ENCODE measurements at places on chromosomes 16 and 17.

GRCh38 chr17:74525781-74526288 lies 5.4 kb downstream of the CD300LB start:
- no peak for DNase-seq

GRCh38 chr17:8552577-8553320 lies 77.8 kb downstream of the MYH10 start:
- no peak for DNase-seq

DNA sequence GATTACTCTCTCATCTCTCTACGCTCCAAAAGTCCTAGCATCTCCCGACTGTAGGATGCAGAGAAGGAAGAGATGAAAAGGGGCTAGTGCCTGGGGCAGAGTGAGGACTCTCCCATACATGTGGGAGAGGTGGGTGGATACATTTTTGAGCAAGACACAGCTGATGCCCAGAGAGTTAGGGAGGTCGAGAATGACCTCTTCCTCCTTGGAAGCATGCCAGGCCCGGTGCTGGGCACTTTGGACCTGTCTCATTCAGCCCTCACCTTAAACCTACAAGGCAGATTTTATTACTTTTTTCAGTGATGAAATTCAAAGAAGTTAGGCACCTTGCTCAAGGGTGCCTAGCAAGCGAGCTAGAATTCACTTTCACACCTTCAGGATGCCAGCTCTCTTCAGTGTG lies 38.2 kb downstream of the WSCD1 start:
- no peak for DNase-seq

DNA sequence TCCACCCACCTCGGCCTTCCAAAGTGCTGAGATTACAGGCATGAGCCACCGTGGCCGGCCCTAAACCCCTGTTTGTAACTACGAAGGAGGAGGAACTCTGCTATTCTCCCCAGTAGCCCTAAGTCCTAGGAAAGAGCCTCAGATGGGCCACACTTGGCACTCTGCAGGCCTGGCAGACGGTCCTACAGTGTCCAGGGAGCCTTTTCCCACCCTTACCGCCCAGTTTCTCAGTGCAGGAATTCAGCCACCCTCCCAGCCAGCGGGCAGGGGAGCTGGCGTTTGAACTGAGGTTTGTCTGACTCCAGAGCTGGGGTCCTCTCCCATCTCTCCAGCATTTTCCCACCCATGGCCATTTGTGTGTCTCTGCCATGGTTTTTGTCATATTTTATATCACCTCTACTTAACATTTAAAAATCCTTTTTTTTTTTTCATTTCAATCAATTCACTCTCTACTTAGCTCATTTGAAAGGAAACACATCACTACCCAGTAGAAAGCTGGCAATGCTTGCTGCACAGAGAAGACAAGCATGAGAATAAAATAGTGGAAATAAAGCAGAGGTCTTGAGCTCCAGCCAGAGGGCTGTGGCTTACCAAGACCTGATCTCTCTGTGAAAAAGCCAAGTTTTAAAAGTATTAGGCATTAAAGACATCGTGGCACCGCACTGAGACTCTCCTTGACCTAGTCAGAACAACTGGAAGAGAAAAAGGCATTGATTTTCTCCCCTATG lies 34.9 kb downstream of the BCO1 start:
- DNase-seq = no peak

DNA sequence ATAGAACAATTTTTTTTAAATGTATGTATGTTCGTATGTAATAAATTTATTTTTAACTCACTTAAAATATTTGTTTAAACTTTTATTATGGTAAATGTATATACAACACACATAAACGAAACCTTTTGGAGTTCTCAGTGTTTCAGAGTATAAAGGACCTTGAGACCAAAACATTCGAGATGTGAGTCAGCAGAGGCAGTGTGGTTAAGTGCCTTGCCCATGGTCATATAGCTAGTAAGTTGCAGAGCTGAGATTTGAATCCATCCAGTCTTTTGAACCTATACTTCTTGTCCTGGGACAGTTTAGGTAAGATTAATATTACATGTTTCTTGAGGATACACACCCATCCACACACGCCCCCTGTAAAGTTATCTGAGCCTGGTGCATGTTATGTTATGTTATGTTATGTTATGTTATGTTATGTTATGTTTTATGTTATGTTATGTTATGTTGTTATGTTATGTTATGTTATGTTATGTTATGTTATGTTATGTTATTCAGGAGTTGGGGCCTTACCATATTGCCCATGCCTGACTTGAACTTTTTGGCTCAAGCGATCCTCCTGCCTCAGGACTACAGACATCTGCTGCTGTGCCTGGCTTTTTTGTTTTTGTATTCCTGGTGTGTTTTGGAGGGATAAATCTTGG lies 41.8 kb downstream of the TNRC6A start:
- DNase-seq = no peak

Measured in CD4-positive, alpha-beta T cell treated with Interleukin-12 subunit alpha and Interleukin-12 subunit beta, for 1 hour (primary cell).